ENCODE measurements at places on chromosomes 3 and 15.

DNA sequence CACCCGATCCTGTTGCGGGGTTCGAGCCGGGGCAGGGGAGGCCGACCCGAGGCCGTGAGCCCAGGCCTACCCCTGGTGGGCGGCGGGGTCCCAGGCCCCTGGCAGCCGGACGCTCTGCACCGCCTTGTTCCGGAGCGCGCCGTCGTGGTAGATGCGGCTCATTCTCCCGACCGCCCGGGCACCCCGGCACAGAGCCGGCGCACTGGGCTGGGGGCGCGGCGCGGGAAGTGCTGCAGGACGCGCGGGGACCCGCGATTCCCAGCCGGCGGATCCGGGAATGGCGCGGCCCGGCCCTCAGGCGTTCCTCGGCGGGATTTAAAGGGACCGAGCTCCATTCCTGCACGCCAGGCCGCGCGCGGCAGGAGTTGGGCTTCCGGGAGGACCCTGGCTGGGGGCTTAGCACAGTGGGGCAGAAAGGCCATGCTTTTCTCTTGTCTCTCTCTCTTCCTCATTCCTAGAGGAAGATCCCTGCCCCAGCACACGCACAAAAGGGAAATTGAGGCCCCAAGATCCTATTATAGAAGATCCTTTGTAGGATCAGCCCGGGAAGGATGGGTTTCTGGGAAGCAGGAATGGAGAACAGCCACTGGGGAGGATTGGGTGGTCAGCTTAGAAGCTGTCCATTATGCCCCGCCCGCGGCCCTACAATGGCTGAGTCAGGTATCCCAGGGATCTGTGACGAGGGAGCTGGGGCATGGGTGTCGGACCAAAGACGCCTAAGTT is at the start of gene ARPIN:
Gene ARPIN, minus strand, starts transcription at position 279 of the 723 bp plus-strand sequence. Its CDS starts 117 bp downstream, at position 162.
- DNase-seq, result no peak

GRCh38 chr15:62050115-62050514 is 10.1 kb downstream of the VPS13C start:
- no peak for DNase-seq

DNA sequence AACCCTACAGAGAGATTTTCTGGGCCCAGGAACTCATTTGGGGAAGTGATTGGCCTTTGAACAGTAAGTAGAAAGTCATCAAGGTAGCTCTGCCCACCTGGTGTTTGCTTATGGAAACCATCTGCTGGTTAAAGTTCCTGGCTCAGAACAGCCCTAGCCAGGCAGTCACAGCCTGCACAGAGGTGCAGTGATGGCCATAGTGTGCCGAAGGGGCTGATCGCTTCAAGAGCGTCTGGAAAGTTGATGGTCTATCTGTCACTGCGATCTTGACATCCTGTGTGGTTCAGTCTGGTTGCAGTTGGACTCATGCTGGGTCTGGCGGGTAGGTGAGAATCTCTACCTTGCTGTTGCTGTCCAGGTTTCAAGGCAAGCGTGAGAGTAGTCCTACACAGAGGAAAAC is 151.6 kb downstream of the SLCO3A1 start:
- DNase-seq, result no peak

DNA sequence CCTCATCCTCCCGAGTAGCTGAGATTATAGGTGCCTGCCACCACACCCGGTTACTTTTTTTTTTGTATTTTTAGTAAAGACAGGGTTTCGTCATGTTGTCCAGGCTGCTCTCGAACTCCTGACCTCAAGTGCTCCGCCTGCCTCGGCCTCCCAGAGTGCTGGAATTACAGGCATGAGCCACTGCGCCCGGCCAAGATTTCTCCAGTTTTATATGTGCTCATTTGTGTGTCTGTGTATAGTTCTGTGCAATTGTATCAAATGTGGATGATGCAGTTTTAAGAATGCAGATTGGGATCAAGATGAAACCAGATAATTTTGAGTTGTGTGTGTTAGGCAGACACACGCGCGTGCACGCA is 68.3 kb downstream of the SLCO3A1 start:
- no peak for DNase-seq

- DNase-seq, result no peak
Observed at GRCh38 chr3:150599611-150600297, 3.4 kb upstream of the SELENOT start.

DNA sequence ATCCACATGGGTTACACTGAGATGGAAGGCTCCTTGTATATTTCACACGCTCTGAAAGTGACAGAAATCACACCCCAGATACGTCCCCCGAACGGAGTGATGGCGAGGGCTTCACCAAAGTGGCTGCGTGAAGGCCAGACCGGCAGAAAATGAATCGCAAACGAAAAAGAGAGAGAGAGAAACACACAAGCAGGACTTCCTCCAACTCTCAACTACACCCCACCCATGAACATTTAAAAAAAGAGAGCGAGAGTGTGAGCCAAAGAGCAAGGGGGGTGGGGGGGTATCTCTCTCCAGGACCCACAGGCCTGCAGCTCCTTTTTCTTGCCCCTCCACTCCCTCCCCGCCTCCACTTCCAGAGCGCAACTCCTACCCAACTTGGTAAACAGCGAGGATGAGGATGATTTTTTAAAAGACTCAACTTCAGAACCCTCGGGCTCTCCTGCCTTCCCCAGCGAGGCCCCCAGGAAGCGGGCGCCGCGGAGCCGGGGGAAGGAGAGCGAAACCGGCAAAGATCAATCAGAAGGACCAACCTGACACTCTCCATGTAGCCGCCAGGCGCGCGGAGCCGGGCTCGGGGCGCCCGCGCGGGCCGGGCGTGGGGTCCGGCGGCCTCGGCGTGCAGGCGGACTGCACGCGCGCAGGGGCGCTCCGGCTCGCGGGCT is 519.1 kb downstream of the FOXP1 start:
- peak; percentile 64 for DNase-seq

DNA sequence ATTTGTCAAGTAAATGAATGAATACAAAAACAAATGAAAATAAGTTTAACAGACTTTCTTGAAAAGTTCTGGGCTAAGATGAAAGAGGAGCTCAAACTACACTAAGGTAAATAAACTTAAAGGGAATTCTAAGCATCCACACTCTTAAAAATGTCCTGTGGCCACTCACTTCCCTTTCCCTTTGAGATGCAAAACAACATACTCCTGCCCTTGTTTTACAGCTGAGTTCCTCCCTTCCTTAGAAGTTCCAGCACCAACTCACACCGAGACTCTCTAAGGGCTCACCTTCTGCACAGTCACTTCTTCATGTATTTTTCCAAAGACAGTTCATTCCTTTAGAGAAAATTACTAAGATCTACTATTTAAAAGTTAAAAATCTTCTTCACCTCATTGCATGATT is 123.3 kb upstream of the CMC1 start:
- DNase-seq, result no peak

DNA sequence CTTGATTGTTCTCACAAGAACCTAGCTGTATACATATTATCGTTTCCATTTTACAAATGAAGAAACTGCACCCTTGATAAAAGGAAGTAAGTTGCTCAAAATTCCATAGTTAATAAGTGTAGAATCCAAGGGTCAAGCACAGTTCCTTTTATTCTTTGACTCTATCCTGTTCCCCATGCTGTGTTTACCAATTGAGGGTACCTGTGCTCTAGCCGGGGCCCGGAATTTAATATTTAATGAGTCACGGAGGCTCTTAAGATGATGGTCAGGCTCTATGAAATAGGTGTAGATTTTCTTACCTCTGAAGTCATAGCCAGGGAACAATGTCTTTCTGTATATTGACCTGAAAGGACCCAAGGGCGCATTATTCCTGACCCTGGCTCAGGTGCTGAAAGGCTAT is 65.2 kb downstream of the LPP start:
- no peak for DNase-seq

DNA sequence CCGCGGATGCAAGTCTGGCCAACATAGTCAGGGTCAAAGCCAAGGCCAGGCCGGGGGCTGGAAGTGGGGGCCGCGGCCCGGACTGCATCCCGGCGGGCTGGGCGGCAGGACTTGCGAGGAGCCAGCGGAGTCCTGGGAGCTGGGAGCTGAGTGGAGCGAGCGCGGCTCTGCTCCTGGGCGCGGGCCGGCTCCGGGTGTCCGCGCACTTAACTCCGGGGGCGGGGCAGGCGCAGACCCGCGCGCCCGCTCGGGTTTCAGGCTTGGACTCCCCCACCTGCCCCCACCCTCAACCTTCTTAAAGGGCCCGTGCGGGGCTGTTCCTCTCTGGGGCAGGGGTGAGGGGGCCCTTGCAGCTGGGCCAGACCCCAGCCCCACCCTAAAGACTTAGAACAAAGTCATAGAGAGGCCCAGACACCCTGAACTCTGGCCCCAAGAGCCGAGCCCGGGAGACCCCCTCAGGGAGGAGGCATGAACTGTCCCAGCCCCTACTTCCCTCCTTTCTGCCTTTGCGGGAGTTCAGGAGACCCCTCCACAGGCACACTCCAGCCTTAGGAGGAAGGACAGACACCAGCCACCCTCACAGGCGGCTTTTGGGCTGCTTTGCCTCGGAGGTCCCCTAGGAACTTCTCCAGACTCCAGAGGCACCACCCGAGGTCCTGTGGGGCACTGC is at the start of gene CSPG4:
Gene CSPG4, minus strand, starts transcription at position 181 of the 670 bp plus-strand sequence. Its CDS starts 93 bp downstream, at position 88.
- no peak for DNase-seq

GRCh38 chr3:171614318-171614921 is 154.2 kb upstream of the TNIK start:
- DNase-seq, result no peak

- DNase-seq, result no peak
Observed at GRCh38 chr15:40787991-40788390, 18.2 kb downstream of the C15orf62 start.

DNA sequence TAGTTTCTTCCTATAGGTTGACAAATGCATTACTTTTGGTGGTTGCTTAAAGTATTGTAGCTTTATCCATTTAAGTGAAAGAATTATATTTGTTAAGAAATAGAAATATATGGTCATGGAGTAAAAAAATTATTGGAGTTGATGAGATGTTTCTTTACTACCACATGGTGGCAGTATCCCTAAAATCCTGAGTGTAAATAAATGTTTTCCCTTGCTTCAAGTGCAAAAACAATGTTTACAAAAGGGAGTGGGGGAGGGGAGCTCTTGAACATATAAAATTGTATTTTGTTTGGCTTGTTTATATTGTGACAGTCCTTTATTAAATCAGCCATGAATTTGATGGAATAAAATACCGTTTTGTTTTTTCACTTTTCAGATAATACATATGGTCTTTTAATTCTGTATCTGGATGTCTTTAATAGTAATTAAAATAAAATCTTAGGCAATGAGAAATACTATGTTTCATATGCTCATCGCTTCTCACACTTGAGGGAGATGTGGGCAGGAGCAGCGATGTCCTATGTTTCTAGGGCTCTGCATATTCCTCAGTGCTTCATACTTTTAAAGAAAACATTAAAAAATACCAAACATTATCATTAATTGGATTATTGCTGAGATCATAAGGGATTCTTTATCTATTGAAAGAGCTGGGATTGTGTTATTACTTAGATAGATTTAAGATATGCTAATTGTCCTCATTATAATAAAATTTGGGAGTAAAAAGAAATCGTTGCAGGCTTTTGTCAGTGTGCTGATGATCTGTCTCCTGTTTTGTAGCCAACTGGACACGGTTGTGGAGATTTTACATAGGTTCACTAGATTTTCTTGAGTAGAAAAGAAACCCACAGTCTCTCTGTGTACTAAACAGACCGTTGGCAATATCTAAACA is 349.7 kb downstream of the TUSC7 start:
- DNase-seq, result no peak
